G401 (cell line): ENCODE measurements at places on chromosomes 7 and 10. TPM values are rescaled to one million over a fixed set of nuclear protein-coding genes. Genes with fewer than 3 reads are reported as not detected.

The FAM237B gene
- total RNA-seq, result not detected in 2 replicates

The RGR gene
- not detected in 2 replicates for total RNA-seq

The WDFY4 gene
- not detected in 2 replicates for total RNA-seq

The RTKN2 gene
- 3.1 and 4.5 TPM in 2 replicates for total RNA-seq

The MACROH2A2 gene
- 83.1 and 100 TPM in 2 replicates for total RNA-seq

The RPP30 gene
- total RNA-seq, result 63.9 and 88.3 TPM in 2 replicates

The H2BK1 gene
- total RNA-seq, result not detected in 2 replicates

The CTNNA3 gene
- total RNA-seq, result not detected in 2 replicates

The ACBD7 gene
- 7.3 and 13.1 TPM in 2 replicates for total RNA-seq

The ADIRF gene
- total RNA-seq, result not detected in 2 replicates

The TET1 gene
- total RNA-seq, result 3.1 and 6.7 TPM in 2 replicates

The SKIDA1 gene
- total RNA-seq, result 22.3 and 22.8 TPM in 2 replicates

The ADK gene
- total RNA-seq, result 96.2 and 99.5 TPM in 2 replicates

The AGR2 gene
- total RNA-seq, result not detected in 2 replicates

The TLX1 gene
- total RNA-seq, result 0.14 TPM in 1 of 2 replicates, not detected in the other

The SMKR1 gene
- total RNA-seq, result 5.2 TPM in 1 of 2 replicates, not detected in the other

The RADIL gene
- 7.3 and 14.8 TPM in 2 replicates for total RNA-seq

The FAS gene
- 0.31 and 4.5 TPM in 2 replicates for total RNA-seq

The MEOX2 gene
- total RNA-seq, result not detected in 2 replicates

The AKR1C8 gene
- total RNA-seq, result not detected in 2 replicates

The CD36 gene
- not detected in 2 replicates for total RNA-seq

The HOXA13 gene
- 0.37 TPM in 1 of 2 replicates, not detected in the other for total RNA-seq

The CNNM1 gene
- 0.37 and 0.81 TPM in 2 replicates for total RNA-seq

The SUN3 gene
- 0.54 TPM in 1 of 2 replicates, not detected in the other for total RNA-seq

The PLXDC2 gene
- not detected in 2 replicates for total RNA-seq

The HMX3 gene
- total RNA-seq, result not detected in 2 replicates

The CCDC172 gene
- total RNA-seq, result not detected in 2 replicates

The AS3MT gene
- total RNA-seq, result 0.31 and 1.4 TPM in 2 replicates

The LAMB1 gene
- total RNA-seq, result 4.3 and 5.9 TPM in 2 replicates

The MKX gene
- not detected in 2 replicates for total RNA-seq

The EBLN1 gene
- 1.3 TPM in 1 of 2 replicates, not detected in the other for total RNA-seq
